ENCODE measurements at places on chromosomes 7 and 10. TPM values are rescaled to one million over a fixed set of nuclear protein-coding genes. Genes with fewer than 3 reads are reported as not detected.
A peak's percentile ranks its signal among the peaks of the same experiment; 100 is the strongest.

GRCh38 chr7:101134399-101134980, 7.6 kb downstream of the SERPINE1 start:
- DNase-seq, result no peak
- H3K4me3 ChIP-seq, result no peak overlapping the region
- H3K4me1 ChIP-seq, result peaks cover 16% of the 10 kb centered on the region

- no peak overlapping the region for H3K27ac ChIP-seq
- H3K36me3 ChIP-seq, result no peaks in the 10 kb centered on the region
- DNase-seq, result no peak
- H3K4me1 ChIP-seq, result no peaks in the 10 kb centered on the region
- H3K4me3 ChIP-seq, result no peak overlapping the region
These were observed 5.9 kb upstream of the HTR5A start for GRCh38 chr7:155064186-155064585.

DNA sequence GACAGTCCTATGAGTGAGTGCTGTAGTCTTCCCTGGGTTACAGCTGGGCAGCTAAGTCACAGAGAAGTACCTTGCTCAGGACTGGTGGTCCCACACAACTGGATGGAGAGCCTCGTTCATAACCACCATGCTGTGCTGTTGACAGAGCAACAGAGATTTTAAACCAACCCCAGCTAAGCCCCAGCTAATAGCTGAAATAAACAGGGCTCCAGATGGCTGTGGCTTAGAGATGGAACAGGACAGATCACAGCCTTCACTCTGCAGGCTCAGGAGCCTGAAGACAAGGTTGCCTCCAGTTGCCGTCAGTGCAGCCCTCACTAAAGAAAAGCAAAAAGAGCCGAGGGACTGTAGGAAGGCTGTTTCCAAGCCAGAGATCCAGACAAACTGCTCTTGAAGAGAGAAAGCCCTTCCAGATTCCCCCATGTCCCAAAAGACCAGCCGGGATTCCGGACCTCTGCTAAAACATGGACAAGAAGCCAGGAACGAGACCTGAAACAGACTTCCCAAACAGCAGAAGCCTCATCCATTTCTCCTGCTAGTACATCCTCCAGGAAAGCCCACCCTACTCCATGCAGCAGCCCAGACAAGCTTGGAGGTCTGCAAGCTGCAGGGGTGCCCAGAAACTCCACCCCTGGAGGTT, 4.2 kb downstream of the HTRA1 start:
- H3K27me3 ChIP-seq, result peaks cover 38% of the 10 kb centered on the region
- no peak overlapping the region for H3K27ac ChIP-seq
- no peaks in the 10 kb centered on the region for H3K36me3 ChIP-seq
- DNase-seq, result no peak

GRCh38 chr10:112456533-112456932, 9.5 kb downstream of the VTI1A start:
- no peak overlapping the region for H3K27ac ChIP-seq
- peaks cover 2% of the 10 kb centered on the region for H3K4me1 ChIP-seq
- no peaks in the 10 kb centered on the region for H3K27me3 ChIP-seq

DNA sequence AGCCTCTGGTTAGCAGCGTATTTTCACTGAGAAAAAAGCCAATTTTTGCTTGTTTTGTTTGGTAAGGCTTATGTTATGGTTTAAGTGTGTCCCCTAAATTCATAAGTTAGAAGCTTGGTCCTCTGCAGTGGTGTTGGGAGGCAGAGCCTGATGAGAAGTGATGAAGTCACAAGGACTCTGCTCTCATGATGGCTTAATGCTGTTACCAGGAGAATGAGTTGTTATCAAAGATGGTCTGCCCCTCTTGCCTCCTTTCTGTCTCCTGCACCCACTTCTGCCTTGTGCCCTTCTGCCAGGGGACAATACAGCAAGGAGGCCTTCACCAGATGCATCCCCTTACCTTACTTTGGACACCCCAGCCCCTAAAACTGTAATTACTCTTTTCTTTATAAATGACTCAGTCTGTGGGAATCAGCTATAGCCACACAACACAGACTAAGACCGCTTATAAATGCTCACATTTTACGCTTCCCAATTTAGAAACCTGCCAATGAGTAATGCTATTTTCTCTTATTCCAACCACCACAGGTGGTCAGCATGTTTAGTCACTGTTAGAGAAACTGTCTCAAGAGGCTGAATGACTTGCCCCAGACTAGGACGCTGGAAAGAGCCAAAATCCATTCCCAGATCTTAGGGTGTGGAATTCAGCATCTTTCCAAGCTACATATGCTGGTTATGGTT, 6.1 kb upstream of the PKD1L1 start:
- H3K4me1 ChIP-seq, result no peaks in the 10 kb centered on the region
- DNase-seq, result no peak
- no peak overlapping the region for H3K4me3 ChIP-seq
- no peak overlapping the region for H3K27ac ChIP-seq
- peaks cover 17% of the 10 kb centered on the region for H3K36me3 ChIP-seq

GRCh38 chr7:152867502-152867874, 107.9 kb downstream of the ACTR3B start:
- H3K4me1 ChIP-seq, result no peaks in the 10 kb centered on the region
- no peak overlapping the region for H3K4me3 ChIP-seq
- DNase-seq, result no peak

DNA sequence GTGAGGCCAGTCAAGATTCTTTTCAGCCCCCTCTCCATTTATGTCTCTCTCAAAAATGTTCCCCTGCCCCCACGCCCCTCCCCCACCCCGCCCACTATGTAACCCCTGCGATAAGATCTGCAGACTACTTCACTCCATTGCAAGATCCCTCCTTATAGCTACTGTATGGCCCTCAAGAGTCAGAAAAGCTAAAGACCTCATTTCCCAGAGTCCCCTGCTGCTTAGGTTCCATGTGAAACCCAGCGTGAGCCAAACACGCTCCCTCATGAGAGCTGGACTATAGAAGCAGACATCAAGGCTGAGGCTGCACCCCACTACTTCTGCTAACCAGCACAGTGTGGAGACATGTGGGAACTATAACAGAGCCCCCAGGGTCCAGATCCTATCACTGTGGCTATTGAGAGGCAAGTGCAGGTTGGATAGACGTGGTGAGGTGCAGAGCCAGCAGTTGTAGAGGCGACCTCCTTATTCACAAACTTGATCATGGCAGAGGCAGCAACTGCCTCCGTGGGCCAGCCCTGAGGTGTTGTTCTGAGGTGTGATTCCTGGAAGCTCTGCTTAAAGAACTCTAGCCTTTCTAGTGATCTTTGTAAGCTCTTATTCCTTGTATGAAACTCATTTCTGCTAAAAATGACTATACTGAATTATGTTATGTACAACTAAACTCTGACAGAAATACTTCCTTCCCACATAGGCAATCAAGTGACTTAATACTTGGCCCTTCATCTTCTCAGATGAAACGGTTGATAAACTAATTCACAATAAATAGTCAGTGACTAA, 117.0 kb upstream of the ARID5B start:
- H3K4me1 ChIP-seq, result no peaks in the 10 kb centered on the region
- no peak for DNase-seq
- H3K36me3 ChIP-seq, result no peaks in the 10 kb centered on the region
- H3K27ac ChIP-seq, result no peak overlapping the region

DNA sequence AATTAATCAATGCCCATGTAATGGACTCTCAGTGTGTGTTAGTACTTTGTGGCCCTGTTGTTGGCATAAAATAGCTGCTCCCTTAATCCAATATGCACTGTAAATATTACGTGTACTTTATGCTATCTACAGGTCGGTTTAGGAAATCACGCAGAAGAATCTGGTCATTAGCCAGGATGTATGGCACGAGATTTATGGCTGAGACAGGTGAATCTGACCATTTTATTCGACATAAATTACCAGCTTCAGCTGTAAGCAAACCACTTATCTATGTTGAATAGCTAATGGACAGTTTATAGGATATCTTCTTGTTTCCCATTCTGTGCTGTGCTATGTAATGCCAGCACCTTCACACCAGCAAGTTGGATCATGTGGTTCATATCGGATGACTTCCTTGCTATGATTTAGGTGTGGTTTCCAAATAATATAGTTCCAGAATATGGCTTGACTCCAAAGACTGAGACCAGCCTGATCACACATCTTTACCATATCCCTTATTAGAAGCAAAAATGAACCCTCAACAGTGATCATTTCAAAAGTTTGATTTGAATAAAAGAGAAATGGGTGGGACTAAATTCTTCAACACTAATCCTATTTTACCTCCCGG, 301.4 kb downstream of the AHR start:
- no peaks in the 10 kb centered on the region for H3K4me1 ChIP-seq
- no peaks in the 10 kb centered on the region for H3K27me3 ChIP-seq
- no peak for DNase-seq
- no peak overlapping the region for H3K27ac ChIP-seq
- no peaks in the 10 kb centered on the region for H3K36me3 ChIP-seq

GRCh38 chr10:54843085-54843646, 42.1 kb upstream of the PCDH15 start:
- H3K27me3 ChIP-seq, result no peaks in the 10 kb centered on the region
- H3K36me3 ChIP-seq, result no peaks in the 10 kb centered on the region
- no peaks in the 10 kb centered on the region for H3K4me1 ChIP-seq
- no peak overlapping the region for H3K4me3 ChIP-seq
- no peak for DNase-seq

- no peaks in the 10 kb centered on the region for H3K4me1 ChIP-seq
- DNase-seq, result no peak
- no peaks in the 10 kb centered on the region for H3K36me3 ChIP-seq
These were observed 238.5 kb downstream of the CACNB2 start for GRCh38 chr10:18378766-18379165.

DNA sequence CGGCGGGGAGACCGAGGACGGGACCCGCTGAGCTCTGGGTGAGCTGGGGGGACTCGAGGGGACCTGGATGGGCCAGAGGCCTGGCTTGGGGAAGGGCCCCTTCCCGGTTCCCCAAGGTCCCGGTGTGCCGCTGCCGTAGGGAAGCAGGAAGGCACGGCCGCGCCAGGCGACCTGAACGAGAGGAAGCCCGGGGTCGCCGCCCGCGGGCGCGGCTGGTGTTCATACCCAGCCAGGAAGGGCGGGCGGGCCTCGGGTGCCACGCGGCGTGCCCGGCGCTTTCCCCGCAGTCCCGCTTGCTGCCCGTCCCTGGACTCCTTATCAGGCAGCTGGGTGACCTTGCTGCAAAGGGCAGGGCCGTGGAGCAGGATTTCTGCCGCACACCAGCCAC, 38.0 kb downstream of the ZNF777 start:
- no peaks in the 10 kb centered on the region for H3K36me3 ChIP-seq
- no peaks in the 10 kb centered on the region for H3K27me3 ChIP-seq
- no peak for DNase-seq
- peaks cover 17% of the 10 kb centered on the region for H3K4me1 ChIP-seq
- H3K27ac ChIP-seq, result peak overlapping the region; percentile 76

DNA sequence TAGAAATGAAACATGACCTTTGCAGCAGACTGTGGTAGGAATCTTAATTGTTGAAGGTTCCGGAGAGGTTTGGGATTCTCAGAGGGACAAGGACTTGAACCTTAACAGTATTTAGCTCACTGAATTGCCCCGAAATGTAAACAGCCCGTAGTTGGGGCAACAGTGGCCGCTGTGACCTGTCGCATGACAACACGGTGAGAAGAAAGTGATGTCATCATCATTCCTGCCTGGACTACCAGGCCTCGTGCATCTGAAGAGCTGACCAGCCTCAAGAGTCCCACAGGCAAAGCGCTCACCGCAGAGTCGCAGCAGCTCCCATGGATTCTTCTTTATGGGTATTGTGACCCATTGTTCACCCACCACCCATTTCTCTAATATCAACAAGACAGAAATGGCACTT, 250.6 kb downstream of the KLF6 start:
- no peaks in the 10 kb centered on the region for H3K4me1 ChIP-seq
- no peaks in the 10 kb centered on the region for H3K27me3 ChIP-seq
- H3K4me3 ChIP-seq, result no peak overlapping the region
- no peaks in the 10 kb centered on the region for H3K36me3 ChIP-seq
- H3K27ac ChIP-seq, result no peak overlapping the region

GRCh38 chr7:100130608-100131453, 4.1 kb downstream of the MBLAC1 start:
- H3K36me3 ChIP-seq, result no peaks in the 10 kb centered on the region
- no peaks in the 10 kb centered on the region for H3K27me3 ChIP-seq
- peaks cover 31% of the 10 kb centered on the region for H3K4me1 ChIP-seq
- H3K4me3 ChIP-seq, result peak overlapping the region; percentile 10

Gene ODAD2
- total RNA-seq, result not detected

Gene AGMO
- total RNA-seq, result not detected

Gene GOLGA7B
- 4.5 TPM for total RNA-seq

Gene POM121
- 66.2 TPM for total RNA-seq

Gene TSPAN33
- 4.1 TPM for total RNA-seq

Gene CFAP46
- total RNA-seq, result not detected

Measured in CD4-positive, alpha-beta T cell (primary cell).